ENCODE measurements at places on chromosomes 13 and 19.

GRCh38 chr13:95509521-95510310, 42.8 kb upstream of the CLDN10 start:
- no peak for DNase-seq

- DNase-seq, result no peak
These were observed 281.3 kb upstream of the SOX21 start for GRCh38 chr13:94993616-94994015.

GRCh38 chr19:8373867-8374813, 10.2 kb downstream of the ANGPTL4 start:
- DNase-seq, result no peak

DNA sequence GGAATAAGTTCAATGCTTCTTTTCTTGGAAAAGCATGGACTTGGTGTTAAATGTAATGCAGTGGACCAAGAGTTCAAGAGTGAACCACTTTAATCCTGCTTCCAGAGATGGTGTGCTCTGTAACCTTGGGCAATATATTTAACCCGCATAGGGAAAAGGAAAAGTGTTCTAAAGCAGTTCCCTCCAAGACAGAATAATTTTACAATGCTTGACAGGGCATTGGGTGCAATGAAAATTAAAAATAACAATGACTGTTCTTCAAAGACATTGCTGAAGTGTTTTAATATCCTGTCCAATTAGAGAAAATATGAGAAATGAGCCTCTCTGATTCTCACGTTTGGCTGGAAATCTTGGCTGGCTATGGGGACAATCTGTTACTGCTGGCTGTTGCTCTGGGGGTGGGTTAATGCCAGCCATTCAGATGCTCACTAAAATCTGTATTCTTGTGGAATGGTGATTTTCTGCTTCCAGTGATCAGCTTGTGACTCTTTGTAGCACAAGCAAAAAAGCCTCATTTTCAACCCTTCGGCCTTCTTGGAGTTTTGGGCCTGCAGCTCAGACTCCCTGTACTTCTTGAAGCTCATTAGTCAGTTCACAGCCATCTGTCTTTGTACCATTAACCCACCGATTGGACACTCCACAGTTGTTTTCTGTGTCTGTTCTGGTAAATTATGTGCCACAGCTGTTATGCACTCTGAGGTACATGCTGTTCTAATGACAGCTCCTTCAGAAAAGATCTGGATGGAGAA, 310.6 kb downstream of the LMO7 start:
- DNase-seq, result no peak

- no peak for DNase-seq
These were observed 101.4 kb downstream of the LACC1 start for GRCh38 chr13:43981091-43981490.

GRCh38 chr19:40387155-40387554, 2.8 kb downstream of the HIPK4 start:
- DNase-seq, result no peak

- DNase-seq, result no peak
These were observed 25.0 kb downstream of the ELL start for GRCh38 chr19:18496980-18497256.

- no peak for DNase-seq
These were observed 271.8 kb upstream of the HTR2A start for GRCh38 chr13:47168618-47169017.

DNA sequence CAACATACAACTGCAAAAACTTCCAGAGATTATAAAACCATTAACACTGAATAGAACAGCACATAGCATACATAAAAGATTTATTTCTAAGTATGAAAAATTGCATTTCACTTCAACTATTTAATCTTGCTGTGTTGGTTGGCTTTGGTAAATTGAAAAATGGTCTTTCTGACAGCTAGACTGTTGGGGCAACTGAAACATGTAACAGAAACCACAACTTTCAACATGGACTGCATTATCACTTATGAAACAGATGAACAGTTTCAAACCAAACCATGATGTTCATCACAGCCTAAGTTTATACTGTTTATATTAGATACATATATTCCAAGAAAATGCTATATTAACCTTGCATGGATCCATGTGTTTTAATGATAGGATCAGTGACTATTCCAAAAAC, 324.1 kb upstream of the PCDH9 start:
- DNase-seq, result no peak

DNA sequence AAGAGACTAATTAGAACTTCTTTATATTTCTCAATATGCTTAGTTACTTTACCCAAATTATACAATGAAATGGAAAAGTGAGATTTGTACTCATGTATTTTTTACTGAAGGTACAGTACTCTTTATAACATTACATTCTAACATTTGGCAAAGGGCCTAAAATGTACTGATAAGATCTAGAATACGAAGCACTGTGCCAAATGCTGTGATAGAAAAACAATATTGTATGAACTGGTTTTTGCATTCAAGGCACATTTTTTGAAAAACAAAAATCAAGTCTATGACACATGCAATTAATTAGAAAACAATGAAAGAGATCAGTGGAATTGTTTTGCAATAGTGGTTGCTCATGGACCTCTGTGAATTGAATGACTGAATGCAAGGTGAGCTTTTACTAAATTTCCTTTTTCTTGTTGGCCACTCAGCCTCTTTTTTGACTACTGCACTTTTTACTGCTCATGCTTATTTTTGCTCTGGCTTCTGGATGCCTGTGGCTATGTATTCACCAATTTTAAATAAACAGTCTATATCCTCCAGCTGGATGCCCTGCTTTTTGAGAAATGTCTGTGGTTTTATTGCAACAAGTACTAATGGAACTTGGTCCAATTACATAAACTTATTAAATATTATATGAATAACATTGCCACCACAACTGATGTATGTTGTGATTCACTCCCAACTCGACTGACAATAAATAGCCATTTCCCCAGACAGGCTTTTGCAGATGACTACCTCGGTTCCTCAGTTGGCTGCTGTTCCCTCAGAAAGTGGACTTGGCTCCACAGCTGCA, 41.4 kb upstream of the OBI1 start:
- no peak for DNase-seq

GRCh38 chr13:97125810-97126738, 96.1 kb upstream of the MBNL2 start:
- peak; percentile 49 for DNase-seq

DNA sequence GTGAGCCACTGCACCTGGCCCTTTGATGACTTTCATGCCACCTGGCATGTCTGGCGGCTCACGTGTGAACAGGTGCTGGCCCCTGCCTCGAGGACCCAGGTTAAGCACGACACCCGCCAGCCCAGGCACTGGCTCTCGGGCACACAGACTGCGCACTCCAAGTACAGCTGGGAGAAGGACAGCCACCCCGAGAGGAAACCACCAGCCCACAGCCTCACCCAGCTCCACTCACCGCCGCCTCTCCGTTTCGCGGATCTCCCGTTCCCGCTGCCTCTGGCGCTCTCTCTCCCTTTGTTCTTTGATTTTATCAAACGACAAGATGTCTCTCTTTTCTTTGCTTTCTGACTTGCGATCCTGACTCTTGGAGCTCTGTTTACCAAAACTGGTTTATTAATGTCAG, 27.4 kb upstream of the TINCR start:
- DNase-seq, result no peak

DNA sequence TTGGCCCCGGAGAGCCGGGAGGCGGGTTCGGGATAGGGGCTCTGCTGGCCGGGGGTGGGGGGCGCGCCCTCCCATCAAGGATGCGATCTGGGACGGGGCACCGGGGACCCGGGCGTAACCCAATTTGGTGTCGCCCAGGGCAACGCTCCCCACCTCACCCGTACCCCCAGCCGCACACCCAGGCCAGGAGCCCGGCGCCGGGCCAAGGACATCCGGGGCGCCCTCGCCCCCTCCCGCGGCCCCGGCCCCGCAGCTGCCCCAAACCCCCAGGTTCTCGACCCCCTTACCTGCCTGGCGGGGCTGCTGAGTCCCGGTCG, 525 bp downstream of the SHANK1 start:
- DNase-seq, result no peak

- no peak for DNase-seq
These were observed 121.5 kb downstream of the FGF14 start for GRCh38 chr13:102280366-102280765.

GRCh38 chr19:4477034-4477801, 5.1 kb downstream of the HDGFL2 start:
- no peak for DNase-seq

GRCh38 chr19:38019396-38019724, 112.4 kb downstream of the SIPA1L3 start:
- DNase-seq, result no peak

GRCh38 chr19:7238051-7238450, 56.2 kb downstream of the INSR start:
- DNase-seq, result no peak

GRCh38 chr19:29628661-29629385, 22.7 kb downstream of the POP4 start:
- no peak for DNase-seq

- peak; percentile 27 for DNase-seq
These were observed 13.2 kb upstream of the LHFPL6 start for GRCh38 chr13:39616087-39616694.

DNA sequence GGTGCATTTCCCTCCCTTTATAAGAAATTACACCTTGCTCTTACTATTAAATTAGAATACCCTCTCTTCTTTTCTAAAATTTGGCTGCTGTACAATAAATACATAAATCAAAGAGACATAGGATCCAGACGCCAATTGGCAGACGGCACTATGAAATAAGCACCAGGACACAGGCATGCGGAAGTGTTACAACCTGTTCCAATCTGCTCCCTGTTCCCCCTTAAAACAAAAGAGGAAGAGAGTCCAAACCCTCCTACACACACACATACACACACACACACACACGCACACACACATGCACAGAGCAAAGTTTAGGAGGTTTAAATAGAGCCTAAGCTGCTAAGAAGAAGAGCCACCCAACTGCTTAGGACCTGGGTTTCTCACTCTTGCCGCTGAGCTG, 75.6 kb upstream of the ZNF507 start:
- DNase-seq, result no peak

DNA sequence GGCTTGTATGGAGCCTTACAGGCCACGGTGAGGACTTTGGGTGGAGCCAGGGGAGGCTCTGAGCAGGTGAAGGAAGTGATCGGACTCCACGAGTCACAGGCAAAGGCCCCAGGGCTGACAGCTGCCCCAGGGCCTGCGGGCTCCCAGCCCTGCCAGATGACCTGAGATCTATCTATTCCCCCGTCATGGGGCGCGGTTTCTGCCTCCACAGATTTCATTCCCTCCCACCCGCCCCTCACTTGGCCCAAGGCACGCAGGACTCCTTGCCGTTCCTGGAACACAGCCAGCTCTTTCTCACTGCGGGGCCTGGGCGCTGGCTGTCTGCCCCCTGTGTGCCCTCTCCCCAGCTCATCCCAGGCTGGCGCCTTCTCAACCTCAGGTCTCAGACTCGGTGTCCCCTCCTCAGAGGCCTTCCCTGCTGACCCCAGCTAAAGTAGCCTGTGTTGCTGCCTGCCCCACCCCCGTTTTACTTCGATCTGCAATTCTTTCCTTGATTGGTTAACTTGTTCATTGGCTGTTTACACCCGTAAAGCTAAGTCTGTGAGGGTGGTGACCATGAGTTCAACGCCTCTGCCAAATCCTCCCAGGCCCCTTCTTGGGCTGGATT, 13.9 kb upstream of the PAK4 start:
- DNase-seq, result no peak

DNA sequence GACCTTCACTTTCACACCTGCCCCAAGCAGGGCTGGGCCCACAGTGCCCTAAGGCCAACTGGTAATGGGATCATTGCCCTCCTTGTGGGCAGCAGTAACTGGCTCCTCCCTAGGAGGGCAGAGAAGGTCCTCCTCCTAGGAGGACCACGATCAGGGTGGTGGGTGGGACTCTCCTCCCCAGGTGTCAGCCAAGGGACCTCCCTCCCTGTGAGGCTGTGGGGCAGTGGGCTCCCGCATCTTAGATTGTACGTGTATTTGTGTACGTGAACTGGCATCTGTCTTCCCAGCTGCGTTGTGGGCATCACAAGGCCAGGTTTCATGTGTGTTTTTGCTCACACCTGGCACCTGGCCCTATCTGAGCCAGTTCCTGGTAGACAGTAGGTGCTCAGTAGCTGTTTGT, 111.8 kb downstream of the SOX1 start:
- DNase-seq, result no peak

DNA sequence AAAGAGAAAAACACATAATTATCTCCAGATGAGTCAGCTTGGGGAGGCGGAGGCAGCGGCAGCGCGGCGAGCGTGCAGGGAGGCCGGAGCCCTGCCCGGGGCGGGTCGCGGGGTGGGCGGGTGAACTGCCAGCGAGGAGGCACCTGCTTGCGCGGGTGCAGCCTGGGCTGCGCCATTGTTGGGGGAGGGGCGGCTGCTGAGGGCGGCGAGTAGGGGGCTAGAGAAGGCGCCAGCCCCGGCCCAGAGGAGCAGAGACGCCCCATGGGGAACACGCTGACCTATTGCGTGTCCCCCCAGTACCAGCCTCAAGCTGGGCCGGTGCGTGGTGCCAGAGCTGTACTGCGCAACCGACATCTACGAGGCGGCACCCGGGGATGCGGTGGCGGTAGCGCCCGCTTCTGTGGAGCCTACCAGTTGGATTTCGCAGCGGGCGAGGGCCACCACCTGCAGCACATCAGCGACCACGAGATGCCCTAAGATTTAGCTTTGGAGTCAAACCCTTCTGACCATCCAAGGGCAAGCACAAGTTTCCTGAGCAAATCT, 16.7 kb downstream of the ZNF100 start:
- DNase-seq, result no peak

DNA sequence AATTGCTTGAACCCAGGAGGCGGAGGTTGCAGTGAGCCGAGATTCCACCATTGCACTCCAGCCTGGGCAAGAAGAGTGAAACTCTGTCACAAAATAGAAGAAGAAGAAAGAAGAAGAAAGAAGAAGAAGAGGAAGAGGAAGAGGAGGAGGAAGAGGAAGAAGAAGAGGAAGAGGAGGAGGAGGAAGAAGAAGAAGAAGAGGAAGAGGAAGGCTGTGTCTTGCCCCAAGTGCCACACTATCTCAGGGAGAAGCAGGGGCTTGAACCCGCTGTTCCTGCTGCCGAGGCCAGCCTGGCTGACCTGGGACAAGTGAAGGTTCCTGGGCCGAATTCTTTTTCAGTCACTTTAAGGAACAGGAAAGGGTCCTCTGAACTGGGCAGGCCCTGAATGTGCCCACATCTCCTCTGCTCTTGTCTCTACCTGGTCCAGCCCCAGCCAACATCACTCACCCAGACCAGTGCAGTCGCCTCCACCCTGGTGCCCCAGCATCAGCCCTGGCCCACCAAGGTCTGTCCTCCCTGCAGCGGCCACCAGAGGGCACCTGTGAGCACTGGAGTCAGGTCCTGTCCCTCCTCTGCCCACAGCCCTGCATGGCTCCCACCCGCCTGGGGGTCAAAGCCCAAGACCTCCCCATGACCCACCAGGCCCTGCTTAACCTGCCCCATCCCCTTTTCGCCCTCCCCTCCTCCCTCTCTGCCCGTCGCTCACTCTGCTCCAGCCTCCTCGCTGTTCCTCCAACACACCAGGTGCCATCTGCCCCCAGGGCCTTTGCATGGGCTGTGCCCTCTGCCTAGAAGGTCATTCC, 20.0 kb downstream of the TICAM1 start:
- DNase-seq, result peak; percentile 35
